ENCODE measurements at places on chromosomes 6 and 20.

GRCh38 chr6:88013015-88013414 lies 34.6 kb upstream of the SPACA1 start:
- DNase-seq = no peak

- DNase-seq = no peak
Measured at GRCh38 chr6:21591446-21591845, 2.1 kb upstream of the SOX4 start.

GRCh38 chr6:31870385-31870921 lies 7.8 kb upstream of the NEU1 start:
- no peak for DNase-seq

- DNase-seq = no peak
Measured at GRCh38 chr6:52788478-52788877, 15.1 kb downstream of the GSTA1 start.

DNA sequence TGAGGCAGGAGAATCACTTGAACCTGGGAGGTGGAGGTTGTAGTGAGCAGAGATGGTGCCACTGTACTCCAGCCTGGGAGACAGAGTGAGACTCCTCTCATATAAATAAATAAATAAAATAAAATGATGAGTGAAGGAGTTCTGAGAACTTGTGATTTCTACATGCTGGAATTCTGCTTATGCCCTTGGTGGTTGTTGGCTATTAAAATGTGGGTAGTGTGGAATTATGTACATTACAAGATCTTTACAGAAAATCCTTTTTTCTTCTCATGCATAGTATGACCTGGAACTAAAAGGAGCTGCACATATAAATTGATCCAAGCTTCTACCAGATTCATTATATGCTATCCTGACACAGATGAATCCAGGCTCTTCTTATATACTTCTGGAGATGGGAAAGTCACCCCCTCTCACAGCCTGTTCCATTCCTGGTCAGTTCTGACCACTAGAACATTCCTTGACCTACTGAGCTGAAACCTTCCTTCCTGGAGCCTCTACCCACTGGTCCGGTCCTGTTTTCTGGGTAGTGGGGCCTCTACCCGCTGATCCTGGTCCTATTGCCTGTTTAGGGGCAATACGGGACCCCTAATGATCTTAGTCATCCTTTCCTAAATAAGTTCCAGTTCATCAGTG lies 37.7 kb upstream of the TAF8 start:
- no peak for DNase-seq

DNA sequence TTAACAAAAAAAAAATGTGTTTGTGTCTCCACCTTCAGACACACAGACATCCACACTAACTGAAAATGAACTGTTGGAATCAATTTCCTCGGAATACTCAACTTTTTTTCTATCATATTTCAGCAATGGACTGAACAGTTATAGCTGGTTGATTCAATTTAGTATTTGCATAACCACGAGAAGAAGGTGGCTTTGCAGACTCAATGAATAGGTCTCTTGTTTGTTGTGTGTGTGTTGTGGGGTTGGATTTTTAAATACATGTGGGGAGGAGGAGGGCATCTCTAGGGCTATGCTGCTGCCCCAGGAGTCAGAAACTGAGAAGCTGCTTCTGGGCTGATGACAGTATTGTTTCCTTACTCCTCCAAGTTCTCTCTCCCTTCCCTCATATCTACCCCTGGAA lies 28.7 kb downstream of the TFAP2A start:
- no peak for DNase-seq

DNA sequence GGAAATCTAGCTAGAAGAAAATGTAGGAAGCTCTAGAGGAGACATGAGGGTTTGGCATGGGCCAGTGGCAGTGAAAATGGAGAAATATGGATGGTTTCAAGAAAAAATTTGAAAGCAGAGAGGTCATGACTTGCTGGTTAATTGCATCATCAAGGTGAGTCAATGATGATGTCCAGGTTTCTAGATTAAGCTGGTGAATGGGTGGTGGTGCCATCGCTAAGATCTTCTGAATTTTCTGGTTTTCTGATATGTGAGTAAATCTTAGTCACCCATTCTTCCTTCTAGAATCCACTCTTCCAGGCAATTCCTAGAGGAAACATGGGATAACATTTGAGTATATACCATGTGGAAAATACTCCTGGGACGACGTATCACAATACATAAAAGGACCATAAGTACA lies 25.0 kb downstream of the SH3BGRL2 start:
- DNase-seq = no peak

DNA sequence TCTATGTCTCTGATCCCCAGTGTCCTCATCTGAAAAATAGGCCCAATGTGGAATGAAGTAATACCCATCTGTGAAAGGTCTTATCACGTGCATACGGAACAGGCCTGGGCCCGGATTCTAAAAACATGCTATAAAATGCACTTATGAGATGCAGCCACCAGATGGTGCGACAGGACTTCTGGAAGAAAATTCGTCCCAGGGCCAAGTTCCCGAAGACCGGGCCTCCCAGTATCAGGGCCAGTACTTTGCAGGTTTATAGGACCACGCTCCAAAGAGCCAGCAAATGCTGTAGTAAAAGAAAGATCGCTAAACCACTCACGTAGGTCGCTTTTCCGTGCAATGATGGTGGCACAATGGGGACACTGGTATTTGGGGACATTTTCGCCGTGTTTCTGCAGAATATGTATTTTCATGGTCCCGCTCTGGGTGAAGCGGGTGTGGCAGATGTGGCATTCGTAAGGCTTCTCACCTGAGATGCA lies 10.6 kb downstream of the CTCFL start:
- no peak for DNase-seq

DNA sequence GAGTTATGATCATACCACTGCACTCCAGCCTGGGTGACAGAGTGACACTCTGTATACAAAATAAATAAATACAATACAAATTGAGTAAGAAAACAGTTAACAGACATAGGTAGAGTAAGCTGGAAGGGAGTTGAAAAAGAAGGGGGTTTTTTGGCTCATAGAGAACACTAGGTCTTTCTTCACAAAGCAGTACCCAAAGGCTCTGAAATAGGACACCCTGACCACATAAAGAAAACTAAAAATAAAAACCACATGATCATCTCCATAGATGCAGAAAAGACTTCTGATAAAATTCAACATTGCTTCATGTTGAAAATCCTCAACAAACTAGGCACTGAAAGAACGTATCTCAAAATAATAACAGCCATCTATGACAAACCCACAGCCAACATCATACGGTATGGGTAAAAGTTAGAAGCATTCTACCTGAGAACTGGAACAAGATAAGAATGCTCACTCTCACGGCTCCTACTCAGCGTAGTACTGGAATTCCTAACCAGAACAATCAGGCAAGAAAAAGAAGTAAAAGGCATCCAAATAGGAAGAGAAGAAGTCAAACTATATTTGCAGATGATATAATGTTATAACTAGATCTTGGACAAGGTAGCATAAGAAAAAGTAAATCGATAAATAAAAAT lies 48.6 kb downstream of the TOMM6 start:
- no peak for DNase-seq

DNA sequence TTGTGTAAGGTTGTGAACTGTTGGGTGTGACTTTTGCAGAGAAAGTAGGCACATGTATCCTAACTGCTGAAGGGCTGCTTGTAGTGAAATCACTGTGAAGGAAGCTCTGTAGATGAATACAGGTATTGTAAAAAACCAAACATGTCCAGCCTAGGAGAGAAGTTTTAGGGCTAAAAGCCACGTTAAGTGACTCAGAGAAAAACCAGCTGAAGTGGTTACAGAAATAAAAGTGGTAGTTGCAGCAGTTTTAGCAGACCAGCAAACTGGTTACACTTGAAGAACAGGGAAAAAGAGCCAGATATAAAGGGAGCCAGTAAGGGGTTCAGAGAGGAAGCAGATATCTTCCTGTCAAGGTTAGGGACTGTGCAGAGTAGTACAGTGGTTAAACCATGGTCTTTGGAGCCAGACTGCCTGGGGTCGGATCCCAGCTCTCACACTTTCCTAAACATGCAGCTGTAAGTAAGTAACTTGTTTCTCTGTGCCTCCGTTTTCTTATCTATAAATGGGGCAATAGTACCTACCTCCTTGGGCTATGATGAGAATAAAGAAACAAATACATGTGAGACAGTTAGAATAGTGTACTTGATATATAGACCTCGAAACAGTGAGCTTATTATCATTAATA lies 33.8 kb upstream of the RNF8 start:
- no peak for DNase-seq

GRCh38 chr6:163137398-163137881 lies 277.1 kb upstream of the QKI start:
- DNase-seq = no peak

DNA sequence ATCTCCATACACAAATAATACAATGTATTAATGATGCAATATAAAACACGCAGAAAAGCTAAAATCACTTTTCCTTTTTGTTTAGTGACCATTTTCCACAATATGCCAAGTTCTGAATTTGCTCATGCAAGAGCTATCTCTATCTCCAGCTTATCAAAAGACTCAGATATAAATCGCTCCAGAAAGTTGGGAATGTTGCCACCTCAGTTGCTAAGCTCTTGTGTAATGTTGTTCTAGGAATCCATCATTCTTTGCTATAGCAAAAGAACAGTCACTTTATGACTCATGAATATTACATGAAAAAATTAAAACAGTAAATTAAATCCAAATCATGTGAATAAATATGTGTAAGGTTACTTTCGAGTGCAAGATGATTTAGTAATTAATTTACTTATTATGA lies 8.7 kb downstream of the PLAGL1 start:
- no peak for DNase-seq

- DNase-seq = no peak
Measured at GRCh38 chr6:139519571-139520031, 145.2 kb upstream of the CITED2 start.

DNA sequence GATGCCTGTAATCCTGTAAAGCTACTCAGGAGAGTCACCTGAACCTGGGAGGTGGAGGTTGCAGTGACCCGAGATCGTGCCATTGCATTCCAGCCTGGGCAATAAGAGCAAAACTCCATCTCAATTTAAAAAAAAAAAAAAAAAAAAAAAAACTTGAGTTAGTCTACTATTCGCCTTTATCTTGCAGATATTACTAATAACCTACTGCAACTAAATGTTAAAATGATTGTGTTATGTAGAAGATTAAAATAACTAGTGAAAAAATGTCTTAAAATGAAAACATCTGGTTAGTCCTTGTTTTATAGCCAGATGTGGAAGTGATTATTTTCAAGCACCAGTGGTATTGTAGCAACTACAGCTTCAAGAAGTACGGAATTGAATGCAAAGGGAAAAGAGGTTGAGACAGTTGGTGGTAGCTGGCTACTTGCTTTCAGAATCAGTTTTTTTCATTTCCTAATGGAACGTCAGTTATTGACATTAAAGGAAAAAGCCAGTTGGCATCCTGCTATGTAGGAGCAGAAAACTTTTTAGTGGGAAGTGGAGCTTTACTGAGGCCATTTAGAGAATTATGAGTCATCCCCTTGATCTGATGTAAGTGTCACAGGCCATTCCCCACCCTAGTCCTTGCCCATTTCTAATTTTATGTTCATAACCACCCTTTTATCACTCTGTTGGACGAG lies 43.8 kb upstream of the DYNLRB1 start:
- no peak for DNase-seq

- peak; percentile 14 for DNase-seq
Measured at GRCh38 chr6:149723771-149724417, 6.0 kb upstream of the LATS1 start.

DNA sequence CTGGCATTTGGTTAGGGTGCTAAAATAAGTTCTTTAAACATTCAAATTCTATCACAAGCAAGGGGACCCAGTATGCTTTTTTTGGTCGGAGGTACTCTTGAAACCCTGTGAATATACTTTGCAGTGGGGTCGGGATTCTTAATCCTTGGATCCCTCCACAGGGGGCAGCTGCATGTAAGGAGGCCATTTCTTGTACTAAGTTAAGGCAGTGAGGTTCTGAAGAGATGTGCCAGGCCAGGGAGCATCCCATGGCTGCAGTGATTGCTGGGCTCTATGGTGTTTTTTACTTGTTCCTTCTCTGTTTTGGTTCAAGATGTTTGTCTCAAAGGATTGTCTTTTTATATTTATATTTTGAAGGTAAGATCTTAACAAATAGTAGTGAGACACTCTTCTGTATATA lies 50.4 kb downstream of the TOP1 start:
- no peak for DNase-seq

DNA sequence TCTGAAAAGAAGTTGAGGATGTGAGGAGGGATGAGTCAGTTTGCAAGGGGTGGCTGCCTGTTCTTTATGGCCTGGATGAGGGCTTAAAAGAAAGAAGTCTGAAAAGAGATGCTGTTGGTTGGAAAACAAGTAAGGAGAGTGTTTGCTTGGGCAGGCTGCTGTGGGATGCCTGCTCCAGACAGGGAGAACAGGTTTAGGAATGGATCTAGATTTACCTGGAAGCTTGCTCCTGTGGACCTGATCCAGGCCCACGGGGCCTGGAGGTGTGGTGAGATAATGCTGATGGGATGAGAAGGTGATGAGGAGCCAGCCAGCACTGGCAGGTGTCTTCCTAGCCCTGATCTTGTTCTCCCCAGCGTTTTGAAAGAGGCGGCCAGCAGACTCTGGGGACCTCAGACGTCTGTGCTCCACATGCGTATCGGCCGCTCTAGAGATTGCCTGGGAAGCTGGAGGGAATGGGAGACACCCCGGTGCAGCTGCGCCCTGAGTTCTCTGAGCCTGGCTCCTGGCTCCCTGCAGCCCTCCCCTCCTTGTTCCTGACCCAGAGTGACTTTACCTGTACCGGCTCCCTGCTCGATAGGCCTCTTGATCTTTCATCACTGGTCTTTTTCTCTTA lies 331.3 kb downstream of the ZFAND3 start:
- no peak for DNase-seq

GRCh38 chr20:50744143-50744792 lies 12.9 kb downstream of the PARD6B start:
- DNase-seq = no peak

GRCh38 chr6:157877573-157878438 lies 54.8 kb downstream of the SNX9 start:
- DNase-seq = no peak

DNA sequence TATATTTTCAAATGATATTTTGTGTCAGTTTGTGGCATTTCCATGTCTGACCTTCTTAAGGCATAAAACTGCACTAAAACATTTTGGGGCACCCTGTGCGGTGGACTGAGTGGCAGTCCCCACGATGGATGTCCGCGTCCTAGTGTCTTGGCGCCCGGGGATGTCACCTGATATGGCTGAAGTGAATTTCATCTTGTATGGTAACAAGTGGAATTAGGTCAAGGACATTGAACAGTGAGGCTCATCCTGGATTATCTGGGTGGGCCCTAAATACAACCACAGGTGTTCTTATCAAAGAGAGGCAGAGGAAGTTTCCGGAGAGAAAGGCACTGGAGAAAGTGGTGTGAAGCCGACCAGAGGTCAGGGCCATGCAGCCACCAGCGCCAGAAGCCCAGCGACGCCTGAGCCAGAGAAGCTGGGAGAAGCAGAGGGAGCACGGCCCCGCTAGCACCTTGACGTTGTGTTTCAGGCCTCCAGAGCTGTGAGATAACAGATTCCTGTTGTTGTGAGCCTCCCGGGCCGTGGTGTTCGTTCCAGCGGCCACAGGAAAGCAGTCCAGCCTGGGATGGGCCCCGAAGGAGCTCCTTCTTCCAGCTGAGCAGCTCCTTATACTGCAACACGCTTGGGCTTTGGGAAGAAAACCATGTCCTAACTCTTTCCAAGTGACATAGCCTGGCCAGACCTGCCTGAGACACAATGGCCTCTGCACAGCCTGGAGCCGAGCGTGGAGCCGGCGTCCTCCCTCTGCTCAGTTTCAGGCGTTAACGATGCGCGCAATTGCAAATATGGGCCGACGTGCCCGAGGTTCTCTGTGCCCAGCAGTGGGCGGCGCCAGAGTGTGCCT lies 22.5 kb downstream of the THBS2 start:
- DNase-seq = no peak

All from activated gamma-delta T cell treated with anti-CD3 and anti-CD28 coated beads, Interleukin-2, amount 50 U/mL, for 16 hours (primary cell).